ENCODE measurements at places on chromosomes 2 and 18.
A peak's percentile ranks its signal among the peaks of the same experiment; 100 is the strongest.

DNA sequence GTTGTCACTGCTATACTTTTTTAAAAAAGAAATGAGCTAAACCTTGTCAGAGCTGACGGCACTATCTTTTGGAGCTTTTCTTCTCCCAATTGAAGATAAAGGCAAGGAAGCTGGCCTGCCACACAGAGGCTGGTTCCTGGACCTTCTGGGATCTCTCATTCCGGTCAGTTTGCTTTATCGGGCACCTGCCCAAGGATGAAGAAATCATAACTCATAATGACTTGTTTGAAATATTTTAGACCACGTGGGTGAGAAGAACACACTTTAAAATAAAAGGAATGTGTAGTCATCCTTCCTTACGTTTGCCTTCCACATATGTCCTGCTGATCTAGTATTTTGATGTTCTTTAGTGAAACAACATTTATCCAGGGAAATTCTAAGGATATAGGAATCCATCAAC, 535.7 kb downstream of the DCC start:
- no peak for DNase-seq

GRCh38 chr18:58361212-58361611, 267.7 kb downstream of the ALPK2 start:
- DNase-seq: no peak

DNA sequence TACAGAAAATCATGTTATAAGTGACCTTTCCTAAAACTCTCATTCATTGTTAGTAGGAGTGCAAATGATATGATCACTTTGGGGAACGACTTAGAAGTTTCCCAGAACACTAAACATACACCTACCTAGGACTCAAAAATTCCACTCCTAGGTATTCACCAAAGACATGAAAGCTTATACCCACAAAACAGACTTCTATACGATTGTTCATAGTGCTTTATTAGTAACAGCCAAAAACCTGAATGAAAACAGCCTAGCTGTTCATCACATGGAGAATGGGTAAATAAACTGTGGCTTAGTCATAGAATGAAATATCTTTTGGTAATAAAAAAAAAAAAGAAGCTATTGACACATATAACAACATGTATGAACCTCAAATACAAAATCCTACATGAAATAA, 8.8 kb downstream of the NOL10 start:
- no peak for DNase-seq

- no peak for DNase-seq
These were observed 7.9 kb upstream of the RNF152 start for GRCh38 chr18:61900504-61901281.

GRCh38 chr18:48756511-48757226, 194.1 kb downstream of the SMAD7 start:
- DNase-seq: no peak

DNA sequence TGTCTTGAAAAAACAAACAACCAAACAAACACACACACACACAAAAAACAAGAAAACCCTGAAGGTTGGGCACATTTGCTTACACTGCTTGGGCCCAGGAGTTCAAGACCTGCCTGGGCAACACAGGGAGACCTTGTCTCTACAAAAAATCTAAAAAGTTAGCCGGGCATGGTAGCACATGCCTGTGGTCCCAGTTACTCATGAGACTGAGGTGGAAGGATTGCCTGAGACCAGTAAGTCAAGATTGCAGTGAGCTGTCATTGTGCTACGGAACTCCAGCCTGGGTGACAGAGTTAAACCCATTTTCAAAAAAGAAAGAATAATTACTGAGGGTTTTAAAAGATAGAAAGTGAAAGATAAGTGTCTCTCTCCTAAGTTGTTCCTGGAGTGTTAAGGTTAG, 103.4 kb downstream of the MBD5 start:
- DNase-seq: no peak

DNA sequence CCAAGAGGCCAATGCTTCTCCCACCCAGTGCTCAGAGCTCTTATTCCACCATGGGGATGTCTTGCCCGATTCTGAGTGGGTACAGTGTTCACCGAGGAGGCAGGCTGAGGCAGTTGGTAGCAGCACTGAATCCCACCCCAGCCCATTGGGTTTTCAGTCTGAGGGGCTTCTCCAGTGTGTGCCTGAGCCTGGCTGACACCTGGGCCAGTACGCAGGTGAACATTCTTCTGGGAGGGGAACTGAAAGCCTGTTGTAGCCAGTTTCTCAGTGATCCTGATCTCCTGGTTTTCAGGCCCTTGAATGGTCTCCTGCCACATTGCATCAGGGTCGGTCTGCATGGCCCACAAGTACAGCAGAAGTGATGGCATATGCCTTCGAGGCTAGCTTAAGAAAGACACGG, 98.2 kb downstream of the TMEM17 start:
- no peak for DNase-seq

DNA sequence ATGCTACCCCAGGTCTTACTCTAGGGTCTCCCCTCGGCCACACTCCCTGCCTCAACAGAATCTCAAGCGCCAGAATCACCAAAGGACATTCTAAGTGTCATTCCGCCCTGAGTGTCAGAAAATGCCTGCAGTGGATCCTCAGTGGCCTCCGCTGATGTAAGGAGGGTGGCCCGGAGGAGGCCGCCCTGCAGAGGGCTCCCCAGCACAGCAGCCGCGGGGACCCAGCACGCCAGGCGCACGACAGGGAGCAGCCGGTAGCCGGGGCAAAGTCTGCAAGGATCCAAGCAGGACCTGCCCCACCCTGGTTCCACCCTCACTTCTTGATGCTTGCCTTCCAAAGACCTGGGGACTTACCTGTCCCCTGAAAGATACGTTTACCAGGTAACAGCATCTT, 54.2 kb upstream of the ID2 start:
- DNase-seq: no peak

- DNase-seq: no peak
These were observed 521.2 kb downstream of the TNS1 start for GRCh38 chr2:217481577-217481976.

- no peak for DNase-seq
These were observed 36.1 kb downstream of the CLASP1 start for GRCh38 chr2:121613152-121613551.

- peak; percentile 6 for DNase-seq
These were observed 71.1 kb upstream of the TFCP2L1 start for GRCh38 chr2:121356058-121356640.

- no peak for DNase-seq
These were observed 675.7 kb downstream of the METTL4 start for GRCh38 chr18:1895456-1896185.

DNA sequence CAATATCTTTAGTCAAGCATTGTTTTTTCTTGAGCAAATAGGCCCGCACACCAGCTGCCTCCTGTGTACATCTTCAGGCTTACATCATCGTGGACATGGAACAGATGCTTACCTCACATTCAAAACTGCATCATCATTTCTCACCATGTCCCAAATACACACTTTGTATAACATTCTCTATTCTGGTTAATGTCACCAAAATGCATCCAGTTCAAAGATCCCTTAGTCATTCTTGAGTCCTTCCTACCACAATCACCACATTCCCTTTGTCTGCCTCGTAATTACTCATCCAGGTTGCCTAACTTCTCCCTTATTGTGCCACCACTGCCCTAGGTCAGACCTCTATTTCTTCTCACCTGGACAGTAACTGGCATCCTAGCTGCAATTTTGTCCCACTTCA, 373.7 kb upstream of the GALNT5 start:
- no peak for DNase-seq

GRCh38 chr2:26078939-26079338, 45.1 kb downstream of the RAB10 start:
- no peak for DNase-seq

- DNase-seq: no peak
These were observed 768.5 kb downstream of the LRP1B start for GRCh38 chr2:141362311-141362710.

DNA sequence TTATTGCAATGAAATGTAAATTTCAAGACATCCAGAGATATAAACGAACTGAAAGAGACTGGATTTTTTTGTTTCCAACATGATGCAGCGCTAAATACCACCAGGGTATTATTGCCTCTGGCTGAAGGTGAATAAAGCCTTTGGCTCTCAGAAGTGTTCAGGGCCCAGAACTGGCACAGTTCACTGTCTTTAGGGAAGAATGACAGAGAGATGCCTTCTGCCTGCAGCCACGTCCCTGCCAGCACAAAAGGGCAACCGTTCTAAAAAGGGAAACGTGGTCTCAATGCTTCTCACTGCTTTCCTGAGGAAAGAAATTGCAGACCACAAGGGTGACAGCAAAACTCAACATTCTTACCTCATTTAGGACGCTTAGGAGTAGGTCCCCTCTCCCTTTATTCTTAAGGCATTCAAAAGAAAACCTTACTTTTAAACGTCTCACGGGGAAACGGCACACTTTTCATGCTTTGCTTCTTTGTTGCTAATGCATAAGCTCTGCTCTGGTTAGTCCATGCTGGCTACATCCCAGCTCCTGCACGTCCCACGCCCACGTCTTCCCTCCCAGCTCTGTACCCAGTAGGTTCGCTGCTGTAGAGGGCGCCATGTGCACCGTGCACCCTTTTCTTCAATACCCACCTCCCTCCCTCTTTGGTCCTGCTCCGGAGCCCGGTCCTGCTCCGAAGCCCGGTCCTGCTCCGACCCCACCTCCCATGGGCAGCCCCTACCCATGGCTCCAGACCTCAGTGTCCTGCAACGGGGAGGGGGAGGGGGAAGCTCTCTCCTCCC, 171.0 kb downstream of the HRH4 start:
- DNase-seq: no peak

- peak; percentile 5 for DNase-seq
These were observed 318.9 kb upstream of the SYT4 start for GRCh38 chr18:43596105-43596712.

GRCh38 chr2:218221000-218221399, 4.0 kb downstream of the ARPC2 start:
- no peak for DNase-seq

GRCh38 chr2:75065402-75066008, 107.1 kb downstream of the POLE4 start:
- DNase-seq: no peak

DNA sequence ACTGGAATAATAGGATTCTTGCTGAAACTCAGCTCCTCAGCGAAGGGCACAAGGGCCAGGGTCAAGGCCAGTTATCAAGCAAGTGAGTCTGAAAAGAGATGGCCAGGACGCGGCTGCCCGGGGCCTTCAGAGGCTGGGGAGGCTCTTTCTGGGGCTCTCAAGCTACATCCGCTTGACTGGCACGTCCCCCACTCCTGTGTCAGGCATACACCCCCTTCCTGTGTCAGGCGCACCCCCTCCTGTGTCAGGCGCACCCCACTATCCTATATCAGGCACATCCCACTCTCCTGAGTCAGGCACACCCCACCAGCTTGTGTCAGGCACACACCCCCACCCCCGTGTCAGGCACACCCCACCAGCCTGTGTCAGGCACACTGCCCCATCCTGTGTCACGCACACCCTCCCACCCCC, 91.8 kb downstream of the TPO start:
- DNase-seq: no peak

DNA sequence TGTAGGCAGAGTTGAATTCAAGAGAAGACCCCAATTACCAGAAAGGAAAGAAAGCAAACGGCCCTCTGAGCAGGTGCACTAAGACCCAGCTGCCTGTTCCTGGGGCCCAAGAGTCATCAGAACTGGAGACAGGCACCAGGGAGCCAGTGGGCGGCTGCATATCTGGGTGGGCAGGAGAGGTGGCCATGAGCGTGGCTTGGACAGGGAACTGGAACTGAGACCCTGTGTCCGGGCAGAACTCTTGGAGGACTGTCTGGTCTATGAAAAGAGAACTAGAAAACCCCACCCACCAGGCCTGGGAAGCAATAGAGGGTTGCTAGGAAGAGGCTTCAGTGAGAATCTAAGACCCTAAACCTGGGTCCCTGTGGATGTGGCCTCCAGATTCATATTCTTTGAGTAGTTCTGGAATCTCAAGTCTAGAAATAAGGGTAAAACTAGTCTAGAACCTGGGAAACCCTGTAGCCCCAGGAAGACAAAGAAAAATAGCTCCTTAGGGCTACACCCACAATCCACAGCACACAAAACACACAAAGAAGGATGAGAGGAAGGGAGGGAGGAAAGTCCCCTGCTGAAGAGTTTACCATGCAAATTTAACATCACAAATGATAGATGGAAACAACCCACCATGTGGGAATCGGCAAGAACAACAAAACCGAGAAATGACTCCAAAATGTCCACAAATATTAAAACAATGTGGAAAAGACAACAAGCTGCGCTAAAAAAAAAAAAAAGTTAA, 147.0 kb downstream of the HDAC4 start:
- DNase-seq: no peak

- DNase-seq: no peak
These were observed 39.3 kb upstream of the ITSN2 start for GRCh38 chr2:24399434-24400206.

DNA sequence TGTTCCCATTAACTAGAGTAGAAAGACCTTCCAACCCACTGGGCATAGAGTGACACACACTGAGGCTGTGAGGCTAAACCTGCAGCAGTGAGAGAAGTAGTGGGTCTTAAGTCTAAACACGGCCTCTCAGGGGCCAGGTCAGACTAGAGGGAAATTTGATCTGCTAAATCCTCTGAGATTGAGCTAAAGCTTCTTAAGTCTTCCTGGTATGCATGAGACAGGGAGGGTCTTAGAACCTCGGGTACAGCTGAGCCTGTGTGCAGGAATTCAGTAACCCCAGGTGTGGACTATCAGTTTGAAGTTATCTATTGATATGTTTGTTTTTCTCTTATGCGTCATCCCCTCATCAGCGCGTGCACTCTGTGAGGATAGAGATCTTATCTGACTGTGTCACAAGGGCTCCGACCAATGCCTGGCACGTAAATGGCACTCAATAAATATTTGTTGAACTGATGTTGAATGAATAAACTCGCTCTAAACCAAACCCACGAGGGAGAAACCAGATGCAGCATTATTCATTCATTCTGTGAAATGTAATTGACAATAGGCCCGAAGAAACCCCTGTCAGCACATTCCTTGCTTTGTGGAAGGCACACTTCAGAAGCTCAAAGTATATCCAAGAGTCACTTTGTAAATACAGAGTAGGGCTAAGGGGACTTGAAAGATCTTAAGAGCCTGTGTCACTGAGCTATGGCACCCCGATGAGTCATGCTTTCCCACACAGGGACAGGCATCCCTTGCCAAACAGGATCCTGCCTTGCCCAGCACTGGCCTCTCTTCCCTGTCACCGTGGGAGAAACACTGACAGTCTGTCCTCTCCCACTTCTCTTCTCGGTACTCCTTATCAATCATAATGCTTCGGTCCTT, 21.7 kb upstream of the RAB10 start:
- DNase-seq: no peak

- no peak for DNase-seq
These were observed 246.4 kb downstream of the KLHL29 start for GRCh38 chr2:23631389-23631788.

DNA sequence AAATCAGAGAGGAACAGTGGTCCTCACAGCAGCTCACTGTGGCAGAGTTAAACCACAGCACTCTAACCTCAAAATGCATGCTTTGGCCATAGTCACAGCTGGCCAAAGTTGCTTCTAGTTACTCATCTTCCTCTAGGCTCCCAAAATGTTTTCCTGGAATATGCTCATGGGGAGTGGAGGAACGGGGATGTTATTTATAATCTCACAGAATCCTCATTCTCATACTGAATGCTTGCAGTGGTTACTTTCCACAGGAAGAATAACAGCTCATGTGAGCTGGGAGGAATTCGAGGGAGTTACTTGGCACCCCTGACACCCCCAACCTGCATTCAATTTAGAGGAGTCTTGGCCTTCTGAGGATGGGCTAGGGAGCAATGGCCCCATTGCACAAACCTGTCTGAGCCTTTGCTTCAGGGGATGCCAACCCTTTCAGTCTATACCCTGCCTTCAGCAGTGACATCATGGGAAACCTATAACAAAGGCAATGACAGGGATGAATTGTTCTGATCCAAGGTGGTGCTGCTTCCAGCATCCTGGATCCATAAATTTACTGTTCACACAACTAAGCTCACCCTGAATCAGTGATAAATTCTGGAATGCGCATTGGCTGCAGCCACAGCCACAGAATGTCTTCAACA, 22.4 kb upstream of the CCBE1 start:
- DNase-seq: no peak

Data from CD4-positive, alpha-beta T cell treated with Interleukin-17A for 1 hour (primary cell).